Heart left ventricle (tissue), 16 donors: ENCODE measurements at places on chromosomes 4 and X.

DNA sequence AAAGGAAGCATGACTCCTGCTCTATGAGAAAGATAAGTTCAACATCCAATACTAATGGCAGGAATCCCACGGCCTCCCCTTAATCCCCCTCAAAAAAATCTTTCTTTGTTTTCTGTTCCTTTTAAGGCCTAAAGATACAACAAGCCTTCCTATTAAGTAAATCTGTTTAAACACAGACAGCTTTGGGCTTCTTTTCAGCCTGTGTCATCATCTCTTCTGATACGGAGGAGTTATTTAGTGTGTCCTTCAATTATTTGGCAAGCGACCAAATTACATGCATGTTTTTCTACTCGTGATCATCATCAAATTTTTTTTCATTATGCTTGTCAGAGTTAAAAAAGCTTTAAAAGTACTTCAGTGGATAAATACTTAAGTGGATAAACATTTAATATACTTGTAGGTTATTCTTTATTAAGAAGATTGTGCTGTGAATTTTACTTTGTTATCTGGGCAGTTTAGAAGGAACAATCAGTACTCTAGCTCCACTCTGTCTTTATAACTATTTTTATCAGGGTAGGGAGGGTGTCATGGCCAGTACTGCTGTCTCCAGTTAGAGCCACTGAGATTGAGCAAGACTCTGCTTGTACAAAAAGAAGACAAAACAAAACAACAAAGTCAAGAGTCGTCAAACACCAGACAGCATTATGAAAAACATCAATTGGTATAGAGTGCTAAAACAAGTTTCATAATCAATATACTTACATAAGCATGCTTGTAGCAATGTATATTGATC lies 210.7 kb downstream of the PRR32 start:
- DNase-seq = no peak

DNA sequence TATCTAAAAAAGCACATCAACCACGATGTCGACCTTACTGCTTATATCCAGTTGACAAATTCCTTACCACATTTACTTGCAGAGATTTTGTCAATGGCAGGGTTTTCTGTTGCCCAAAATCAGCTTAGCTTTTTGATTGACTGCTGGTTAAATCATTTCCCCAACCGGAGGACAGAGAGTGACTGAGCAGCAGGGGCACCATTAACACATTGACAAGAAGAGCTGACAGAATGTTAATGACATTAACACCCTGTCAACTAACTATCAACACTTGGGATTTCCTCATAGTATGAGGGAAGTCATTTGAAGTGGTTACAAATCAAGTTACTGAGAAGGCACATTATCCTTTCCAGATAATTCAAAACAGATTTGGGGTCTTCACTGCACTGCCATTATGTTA lies 368.4 kb downstream of the RPA4 start:
- DNase-seq = no peak

- no peak for DNase-seq
These were observed 3.2 kb upstream of the XKRX start for GRCh38 chrX:100931925-100932285.

DNA sequence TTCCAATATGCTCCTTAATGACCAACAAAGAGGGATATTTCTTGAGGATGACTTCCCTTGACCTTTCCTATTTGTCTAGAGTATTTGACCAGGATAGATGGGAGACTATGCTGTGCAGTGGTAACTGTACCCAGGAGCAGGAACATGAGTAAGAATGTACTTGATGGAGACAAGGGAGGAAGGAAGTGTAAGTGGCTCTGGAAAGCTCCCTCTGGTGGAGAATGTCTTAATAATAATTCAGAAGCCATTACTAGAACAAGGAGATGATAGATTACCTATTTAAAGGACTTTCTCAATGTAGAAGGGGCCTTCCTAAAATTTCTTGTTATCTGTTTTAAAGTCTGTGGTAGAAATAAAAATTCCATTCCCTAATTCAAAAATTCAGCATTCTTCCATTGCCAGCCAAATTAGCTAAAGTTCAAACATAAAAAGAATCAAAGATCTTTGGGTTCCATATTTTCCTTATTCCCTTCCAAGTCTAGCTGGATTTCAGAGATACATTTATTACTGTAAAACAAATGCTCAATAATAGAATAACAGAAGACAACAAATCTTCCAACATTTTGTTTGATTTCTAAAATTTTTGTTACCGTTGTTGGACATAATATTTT lies 83.8 kb downstream of the GRID2 start:
- no peak for DNase-seq

DNA sequence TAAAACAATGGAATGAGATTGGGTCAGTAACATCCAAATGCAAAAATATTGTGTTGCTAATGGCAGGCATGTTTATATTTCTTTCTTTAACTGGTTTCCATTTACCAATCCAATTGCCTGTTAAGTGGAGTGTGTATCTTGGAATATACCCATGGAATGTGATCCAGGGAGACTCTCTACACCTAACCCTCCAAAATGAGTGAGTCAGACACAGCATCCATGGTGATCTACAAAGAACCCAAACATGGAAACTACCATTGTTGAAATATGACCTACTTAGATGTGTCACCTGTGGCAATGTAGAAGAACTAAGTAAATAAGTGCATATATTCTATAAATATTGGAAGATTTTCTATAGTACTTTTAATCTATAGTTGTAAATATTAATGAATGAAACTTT lies 110.3 kb downstream of the AREG start:
- DNase-seq = no peak

- DNase-seq = no peak
These were observed 12.5 kb downstream of the RFC1 start for GRCh38 chr4:39353478-39354253.

DNA sequence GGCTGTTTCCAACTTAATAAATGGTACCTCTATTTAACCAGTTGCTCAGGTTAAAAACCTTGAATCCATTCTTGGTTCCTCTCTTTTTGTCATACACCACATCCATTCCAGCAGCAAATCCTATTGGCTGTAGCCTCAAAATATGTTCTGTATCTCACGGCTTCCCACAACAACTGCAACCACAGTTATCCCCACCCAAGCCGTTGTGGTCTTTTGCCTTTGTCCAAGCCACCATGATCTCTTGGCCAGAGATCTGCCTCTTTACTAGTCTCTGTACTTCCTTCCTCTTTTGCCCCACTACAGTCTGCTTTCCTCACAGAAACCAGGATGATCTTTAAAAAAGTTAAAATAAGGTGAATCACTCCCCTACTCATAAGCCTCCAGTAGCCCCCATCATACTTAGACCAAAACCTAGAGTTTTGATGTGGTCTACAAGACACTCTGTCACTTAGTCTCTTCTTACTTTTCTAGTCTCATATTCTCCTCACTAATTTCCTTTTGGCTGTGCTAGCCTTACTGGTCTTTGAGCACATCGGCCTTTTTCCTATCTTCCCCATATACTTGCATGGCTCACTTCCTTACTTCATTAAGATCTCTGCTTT lies 10.3 kb downstream of the MAOA start:
- no peak for DNase-seq

GRCh38 chr4:185911556-185912064 lies 99.6 kb upstream of the SORBS2 start:
- DNase-seq = no peak

DNA sequence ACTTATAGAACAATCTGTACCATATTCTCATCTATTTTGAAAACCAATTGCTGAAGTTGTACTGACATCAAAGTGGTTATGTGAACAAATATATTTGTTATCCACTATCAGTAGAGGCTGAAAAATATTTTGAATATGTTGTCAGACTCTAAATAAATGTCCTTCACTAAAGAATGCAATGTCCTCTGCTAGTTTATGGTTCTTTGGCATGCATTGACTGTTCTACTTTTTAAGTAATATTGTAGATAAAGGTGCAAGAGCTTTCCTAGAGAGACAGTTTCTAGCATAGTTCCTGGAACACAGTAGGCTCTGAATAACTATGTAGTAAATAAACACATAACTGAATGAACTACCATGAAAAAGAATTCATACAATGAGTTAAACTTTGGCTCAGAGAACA lies 18.2 kb upstream of the COX7B2 start:
- DNase-seq = no peak
